Germinal center (tissue), 1 donor: ENCODE measurements at places on chromosomes 5 and 9.

DNA sequence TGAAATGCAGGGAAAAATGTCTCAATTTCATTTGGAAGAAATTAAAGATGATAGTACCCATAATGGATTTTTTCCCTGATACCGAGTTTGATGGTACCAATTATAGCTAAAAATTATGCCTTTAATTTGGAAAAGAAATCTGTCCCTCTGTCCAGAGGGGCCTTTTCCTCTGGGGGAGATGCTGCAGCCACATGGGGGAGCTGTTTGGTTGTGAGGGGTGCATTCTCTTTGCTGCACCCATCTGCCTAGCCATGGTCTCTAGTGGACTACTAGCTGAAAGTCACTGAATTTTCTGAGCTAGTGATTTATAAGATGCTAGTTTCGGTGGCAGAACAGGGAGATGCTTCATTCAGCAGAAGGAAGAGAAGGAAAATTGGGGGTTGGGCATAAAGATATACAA lies 9.6 kb downstream of the SEC61B start:
- DNase-seq = peak; percentile 52

DNA sequence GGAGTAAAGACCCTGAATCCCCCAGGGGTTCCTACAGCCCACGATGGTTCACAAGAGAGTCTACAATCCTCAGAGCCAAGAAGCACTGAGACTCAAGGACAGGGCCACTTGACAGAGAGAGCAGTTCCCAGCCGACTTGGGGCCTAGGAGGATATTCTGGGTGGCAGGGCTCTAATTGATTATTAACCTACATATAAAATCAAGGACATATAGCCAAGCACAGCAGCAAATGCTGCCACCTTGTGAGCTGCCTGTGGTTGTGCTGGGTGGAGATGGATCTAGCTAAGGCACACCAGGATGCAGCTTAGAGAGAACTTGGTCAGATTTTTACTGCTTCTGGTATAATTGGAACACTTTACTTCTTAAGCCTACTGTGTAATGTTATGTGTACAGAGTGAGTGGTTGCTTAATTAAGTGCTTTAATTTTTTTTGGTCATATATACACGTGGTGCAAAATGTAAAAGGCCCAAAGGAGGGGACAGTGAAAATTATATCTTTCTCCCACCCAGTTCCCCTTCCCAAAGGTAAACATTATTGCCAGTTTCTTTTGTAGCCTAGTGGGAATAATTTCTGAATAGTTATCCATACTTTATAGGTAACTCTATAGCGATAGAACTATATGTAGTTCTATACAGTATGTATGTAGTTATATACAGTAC lies 78.8 kb downstream of the F2RL2 start:
- no peak for DNase-seq

- no peak for DNase-seq
Observed at GRCh38 chr5:164439799-164440198, 934.4 kb downstream of the MAT2B start.

- DNase-seq = peak; percentile 65
Observed at GRCh38 chr9:132383462-132383883, 23.2 kb downstream of the TTF1 start.

DNA sequence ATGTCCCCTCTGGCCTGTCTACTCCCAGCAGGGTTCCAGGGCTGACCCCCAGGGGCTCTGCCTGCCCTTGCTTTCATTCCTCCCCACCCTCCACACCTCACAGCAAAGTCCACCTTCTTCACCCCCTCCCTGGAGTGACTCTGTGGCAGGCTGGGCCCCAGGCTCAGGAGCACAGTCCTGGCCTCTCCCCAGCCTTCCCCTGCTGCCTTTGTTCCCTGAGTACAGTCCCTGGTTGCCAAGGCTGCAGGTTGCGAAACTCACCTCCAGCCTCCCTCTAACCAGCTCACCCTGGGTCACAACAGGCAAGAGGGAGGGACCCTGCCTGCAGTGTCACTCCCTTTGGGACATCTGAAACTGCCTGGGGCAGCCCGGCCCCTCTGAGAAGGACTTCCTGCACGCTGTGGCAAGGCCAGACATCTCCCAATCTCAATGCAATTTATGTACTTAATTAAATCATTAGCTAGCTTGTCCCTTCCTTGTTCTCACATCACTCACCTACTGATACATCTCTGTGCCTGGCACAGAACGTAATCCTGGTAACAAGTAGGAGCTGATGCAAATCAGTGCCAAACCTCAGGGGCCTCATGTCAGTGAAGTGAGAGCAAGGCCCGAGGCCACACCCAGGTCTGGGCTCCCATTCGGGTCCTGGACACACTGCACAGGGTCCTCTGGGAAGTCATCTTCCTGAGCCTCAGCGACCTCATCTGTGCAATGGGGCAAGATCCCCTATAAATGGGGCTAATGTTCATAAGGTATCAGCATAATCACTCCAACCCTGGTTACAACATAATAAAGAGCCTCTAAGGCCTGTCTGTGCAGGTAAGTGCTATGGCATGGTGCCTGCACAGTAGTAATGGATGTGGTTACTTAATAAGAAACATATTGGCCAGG lies 27.3 kb upstream of the TRIM14 start:
- no peak for DNase-seq

- DNase-seq = no peak
Observed at GRCh38 chr9:88905506-88905905, 85.8 kb upstream of the S1PR3 start.

DNA sequence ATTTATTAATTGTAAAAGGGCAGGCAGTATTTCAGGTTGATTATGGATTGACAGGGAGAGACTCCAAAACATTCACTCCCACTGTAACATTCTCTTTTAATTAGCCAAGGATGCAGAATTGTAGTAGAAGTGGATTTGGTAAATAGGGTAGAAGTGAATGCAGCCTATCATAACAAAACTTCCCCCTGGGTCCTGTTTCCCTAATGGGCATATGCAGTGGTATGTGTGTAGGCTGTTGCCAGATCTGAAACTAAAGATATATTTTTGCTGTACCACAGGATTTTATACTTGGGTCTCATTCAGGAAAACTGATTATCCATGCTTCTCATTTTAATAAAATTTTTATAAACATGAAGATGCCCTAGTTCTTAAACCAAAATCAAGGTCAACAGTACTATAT lies 351.2 kb downstream of the KDM4C start:
- DNase-seq = no peak

DNA sequence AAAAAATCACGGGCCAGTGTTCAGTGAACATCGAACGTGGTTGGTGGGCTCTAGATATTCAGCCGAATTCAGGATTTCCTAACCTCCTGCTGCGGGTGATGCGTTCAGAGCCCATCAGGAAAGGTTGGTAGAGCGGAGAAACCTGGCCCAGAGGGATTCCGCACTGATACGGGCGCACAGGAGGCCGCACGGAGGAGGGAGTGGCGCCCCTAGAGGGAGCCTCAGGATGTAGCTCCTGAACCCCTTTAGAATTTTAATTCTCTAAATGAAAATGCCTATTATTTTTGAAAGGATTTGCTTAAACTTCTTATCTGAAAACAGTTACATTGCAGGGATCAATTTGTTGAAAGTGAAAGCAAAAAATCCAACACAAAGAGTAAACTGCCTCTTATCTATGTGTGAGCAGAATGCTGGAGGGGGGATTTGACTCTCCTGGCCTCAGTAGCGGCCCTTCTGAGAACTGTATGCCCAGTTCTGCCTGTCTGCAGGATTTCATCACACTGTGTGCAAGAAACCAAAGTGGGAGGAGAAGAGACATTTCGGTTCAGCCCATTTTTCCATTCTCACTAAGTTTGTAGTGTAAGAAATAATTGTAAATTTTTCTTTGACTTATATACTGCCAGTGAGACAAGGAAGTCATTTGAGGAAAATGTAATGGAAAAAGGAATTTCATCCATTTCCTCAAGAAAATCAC lies 75.9 kb downstream of the TENT4A start:
- DNase-seq = no peak

GRCh38 chr5:179316111-179316551 lies 29.1 kb downstream of the ADAMTS2 start:
- no peak for DNase-seq

GRCh38 chr9:121328876-121329681 lies 41.0 kb downstream of the STOM start:
- peak; percentile 20 for DNase-seq

DNA sequence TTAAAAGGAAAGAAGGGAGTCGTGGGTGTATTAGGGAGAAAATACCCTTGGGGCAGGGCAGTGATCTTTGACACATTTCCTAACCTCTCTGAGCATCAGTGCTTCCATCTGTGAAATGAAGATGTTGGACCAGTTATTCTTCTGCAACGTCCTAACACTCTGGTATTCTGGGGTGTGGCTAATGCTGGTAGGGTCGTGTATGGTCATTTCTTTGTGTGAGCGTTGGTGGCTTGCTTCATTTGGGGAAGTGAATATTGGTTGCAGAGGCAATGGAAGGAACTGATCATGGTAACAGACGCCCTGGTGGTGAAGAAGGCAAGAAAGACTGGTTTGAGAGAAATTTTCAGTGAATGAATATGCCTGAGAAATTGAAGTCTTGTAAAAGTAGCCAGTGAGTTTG lies 67.9 kb upstream of the TTC23L start:
- no peak for DNase-seq

DNA sequence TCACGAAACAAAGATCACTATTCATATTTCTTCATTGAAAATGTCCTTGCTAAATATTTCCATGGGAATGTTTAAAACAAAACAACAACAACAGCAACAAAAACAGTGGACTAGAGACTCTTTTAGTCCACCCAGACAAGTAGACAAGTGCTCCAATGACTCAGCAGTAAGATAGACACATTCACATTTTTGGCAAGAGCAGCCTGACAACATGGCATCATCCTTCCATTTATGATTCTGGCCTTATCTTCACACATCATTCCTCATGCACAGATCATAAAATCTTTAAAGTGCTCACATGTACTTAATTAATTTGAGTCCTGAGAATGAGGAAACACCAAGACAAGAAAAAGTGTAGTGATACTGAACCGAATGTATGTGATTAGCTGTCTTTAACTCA lies 132.6 kb upstream of the PDE4D start:
- no peak for DNase-seq

- no peak for DNase-seq
Observed at GRCh38 chr5:138354387-138354786, 1.9 kb downstream of the KDM3B start.
